ENCODE measurements at places on chromosomes 3 and 15. TPM values are rescaled to one million over a fixed set of nuclear protein-coding genes. Genes with fewer than 3 reads are reported as not detected.

The GOLGA6L25 gene
- not detected for total RNA-seq

The SUCLG2 gene
- total RNA-seq = 23.1 TPM

The GHRL gene
- 0.40 TPM for total RNA-seq

The LRRC31 gene
- not detected for total RNA-seq

The CIB2 gene
- 15.5 TPM for total RNA-seq

The LRRC3B gene
- total RNA-seq = 11.0 TPM
